HEK293T (cell line): ENCODE measurements at places on chromosomes 7 and 10.
A peak's percentile ranks its signal among the peaks of the same experiment; 100 is the strongest.

- DNase-seq: no peak
Observed at GRCh38 chr10:78357141-78358063, 323.7 kb downstream of the RPS24 start.

- DNase-seq: no peak
Observed at GRCh38 chr7:121262969-121263368, 65.8 kb upstream of the WNT16 start.

DNA sequence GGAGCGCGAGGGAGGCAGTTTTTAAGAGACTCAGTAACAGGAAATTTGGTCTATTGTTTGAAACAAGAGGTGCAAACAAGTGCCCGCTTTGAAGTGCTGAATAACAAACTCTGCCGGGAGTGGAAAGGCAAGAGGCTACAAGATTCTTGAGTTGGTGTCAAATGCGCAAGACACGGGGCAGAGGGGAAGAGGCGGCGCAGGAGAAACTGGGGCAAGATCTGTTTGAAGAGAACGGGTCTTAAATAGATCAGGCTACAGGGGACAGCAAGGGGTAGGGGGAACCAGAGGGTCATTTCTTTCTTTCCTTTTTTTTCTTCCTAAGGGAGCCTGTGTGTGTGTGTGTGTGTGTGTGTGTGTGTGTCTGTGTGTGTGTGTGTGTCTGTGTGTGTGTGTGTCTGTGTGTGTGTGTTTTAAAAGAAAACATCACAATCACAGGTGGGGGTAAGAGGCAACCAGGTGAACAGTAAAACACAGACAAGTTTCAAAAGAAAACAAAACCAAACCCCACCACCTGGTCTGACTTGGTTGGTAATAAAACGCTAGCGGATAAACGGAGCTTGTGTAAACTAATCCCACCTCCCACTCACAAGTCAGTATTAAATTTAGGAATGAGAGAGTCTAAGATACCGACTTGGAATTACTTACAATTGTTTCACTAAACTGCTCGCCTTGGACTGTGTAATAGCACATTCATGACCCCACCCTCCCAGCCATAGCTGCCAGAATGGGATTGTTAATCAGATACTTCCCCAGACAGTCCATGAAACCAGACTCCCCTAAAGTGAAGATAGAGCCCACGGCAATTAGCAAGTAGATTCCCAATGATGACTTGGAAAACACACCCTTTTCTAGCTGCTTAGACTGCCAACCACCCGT lies 13.1 kb upstream of the CUX1 start:
- no peak for DNase-seq

- peak; percentile 68 for DNase-seq
Observed at GRCh38 chr10:28432210-28432676, 100.7 kb upstream of the WAC start.

DNA sequence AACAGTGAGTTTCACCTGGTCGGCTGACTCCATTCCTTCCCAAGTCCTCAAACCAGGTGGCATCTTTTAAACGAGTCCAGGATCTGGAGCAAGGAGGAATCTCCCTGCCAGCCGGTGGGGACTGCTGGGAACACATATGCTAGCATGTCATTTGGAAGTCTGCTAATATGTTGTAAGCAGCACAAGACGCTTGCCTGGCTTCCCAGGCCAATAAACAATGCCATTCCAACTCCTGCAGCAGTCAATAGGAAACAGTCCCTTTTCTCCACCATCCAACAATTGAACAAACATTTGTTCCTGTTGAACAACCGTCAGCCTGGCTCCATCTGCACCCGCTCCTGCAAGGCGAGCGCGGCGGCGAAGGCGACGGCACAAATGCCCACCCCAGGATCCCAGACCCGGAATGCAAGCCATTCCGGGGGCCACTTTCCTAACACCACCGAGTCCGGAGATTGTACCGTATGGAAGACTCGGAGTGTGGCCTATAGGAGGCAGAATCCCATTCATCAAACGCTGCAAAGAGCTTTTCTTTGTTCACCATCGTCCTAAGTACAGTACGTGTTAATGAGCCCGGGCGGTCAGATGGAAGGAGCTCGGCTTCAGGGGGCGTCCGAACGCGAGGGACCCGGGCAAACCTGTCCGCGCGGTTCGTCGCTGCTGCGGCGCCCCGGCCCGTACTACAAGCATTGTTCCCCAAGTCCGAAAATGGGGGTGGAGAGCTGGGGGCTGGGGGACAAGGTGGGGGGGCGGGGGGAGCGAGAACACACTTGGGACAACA lies 1.6 kb downstream of the FAM53B start:
- peak; percentile 52 for DNase-seq

- DNase-seq: no peak
Observed at GRCh38 chr7:42611961-42612360, 299.9 kb downstream of the C7orf25 start.

DNA sequence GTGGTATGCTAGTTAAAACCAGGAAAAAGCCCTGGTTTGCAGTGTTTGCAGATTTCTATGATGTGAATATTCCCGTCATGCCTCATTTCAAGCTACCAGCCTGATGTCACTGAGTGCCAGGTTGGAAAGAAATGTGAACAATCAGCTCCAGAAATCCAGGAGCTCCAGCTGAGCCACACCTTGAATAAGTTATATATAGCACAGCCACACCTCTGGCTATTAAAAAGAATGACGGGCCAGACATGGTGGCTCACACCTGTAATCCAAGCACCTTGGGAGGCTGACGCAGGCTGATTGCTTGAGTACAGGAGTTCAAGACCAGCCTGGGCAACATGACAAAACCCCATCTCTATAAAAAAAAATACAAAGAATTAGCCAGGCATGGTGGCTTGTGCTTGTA lies 18.7 kb upstream of the SLF2 start:
- DNase-seq: no peak

DNA sequence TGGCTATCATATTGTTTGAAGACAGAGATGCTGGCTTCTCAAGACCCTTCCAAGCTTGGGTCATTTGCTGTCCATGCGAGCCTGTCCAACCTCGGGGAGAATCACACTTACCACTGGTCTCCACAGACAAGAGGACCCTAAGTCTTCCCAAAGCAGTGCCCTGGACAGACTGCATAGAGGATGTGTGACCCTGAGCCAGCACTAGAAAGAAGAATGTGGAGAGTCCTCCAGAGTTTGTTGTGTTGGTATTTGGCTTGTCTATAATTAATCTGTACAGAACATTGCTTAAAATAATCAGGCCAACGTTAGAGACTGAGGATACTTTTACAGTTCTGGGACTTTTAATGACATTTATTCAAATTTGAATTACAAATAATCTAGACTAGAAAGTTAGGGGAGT lies 212.7 kb downstream of the TMEM178B start:
- no peak for DNase-seq

DNA sequence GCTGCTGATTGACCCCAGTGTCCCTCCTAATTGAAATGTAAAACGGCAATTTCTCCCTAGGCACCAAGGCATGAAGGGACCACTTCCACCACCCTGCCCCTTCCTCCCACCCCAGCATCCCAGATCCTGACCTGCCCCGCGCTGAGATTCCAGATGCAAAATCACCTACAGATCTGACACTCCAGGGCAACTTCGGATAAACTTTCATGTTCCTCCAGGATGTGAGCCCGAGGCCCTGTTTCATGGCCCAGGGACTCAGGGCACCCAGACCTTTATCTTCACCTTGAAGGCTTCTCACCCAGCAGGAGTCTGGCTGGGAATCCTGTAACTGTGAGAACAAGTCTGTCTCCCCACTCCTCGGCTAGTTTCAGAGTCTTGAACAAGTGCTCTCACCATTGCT lies 361.8 kb downstream of the PLXNA4 start:
- DNase-seq: no peak

DNA sequence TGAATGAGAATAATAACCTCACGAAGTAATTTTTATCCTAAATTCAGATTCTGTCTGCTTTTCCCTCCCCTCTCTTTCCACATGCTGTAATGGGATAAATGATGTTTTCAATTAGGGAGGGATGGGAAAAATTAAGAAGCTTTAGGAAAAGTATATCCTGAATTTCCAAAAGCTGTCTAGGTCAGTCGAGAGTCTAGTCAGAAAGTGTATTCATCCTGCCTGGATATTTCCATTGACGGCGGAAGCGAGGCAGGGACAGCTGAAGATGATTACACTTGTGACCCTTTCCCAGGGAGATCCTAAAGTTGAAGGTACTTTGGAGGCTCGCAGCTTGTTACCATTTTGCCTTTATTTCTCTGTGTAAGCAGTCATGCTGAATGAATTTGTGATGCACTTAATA lies 204.1 kb downstream of the ZNF365 start:
- DNase-seq: no peak

GRCh38 chr10:36191009-36191408 lies 548.9 kb upstream of the FZD8 start:
- no peak for DNase-seq

DNA sequence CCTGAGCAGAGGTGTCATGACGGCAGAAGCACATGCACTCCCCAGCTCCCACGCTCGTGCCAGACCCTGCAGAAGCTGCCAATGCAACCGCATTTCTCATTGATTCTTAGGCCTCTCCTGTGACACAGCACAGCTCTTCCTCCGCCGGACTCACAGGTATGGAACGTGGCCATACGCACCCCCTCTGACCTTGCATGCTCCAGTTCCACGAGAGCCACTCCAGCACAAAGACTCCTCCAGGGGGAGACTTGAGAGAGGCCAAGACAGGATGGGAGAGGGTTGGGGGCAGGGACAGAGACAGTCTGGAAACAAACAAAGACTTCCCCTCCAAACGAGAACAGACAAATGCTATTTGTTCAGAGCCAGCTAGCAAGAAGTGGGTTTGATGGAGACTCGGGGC lies 124.3 kb upstream of the PPP2R2D start:
- DNase-seq: no peak

- DNase-seq: no peak
Observed at GRCh38 chr10:61633665-61634064, 29.1 kb upstream of the CABCOCO1 start.

DNA sequence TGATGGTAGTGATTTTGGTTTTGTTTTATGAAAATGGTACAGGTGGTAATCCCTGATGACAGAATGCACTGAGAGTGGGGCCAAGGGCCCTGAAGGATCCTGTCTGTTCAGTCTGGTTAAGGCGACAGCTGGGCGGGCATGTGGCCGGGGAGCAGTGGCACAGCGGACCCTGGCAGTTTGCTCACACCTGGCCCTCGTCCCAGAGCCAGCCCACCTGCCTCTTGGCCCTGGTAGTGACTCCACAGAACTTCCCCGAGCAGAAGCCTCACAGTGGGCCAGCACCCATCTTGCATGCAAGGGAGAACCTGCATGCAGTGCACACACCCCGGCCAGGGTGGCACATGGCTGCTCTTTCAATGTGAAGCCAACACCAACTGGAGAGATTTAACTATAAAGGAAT lies 82.8 kb downstream of the ALOX5 start:
- no peak for DNase-seq

DNA sequence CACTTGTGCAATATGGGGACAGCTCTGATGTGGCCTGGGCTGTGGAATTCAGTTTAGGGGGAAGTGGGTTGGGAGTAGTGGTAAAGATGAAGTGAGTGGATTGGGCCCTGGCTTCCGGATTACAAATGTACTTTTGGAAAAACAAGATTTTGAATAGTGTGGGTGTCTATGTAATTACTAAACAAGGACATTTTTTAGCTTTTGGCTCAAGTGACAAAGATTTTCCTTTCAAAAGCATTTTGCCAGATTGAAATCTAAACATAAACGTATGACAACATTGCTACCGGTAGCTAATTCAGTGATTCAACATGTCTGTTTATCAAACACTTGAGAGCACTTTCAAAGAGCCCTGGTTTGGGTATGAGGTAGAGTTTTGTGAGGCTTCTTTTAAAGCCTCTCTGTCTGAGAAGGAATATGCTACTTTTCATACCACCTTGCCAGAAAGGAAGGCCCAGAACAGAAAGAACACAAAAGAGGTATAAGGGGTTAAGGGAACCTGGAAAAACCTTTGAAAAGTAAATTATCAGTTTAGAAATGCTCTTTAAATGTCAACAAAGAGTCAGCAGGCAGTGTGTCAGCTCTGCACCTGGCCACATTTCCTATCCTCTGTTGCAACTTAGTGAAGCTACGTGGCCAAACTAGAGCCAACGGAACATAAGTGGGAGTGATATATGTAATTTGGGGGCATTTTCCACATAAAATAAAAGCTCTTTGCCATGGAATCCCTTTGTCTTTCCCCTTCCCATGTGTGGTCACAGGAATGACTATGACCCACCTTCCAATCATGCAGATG lies 516.1 kb downstream of the NRG3 start:
- no peak for DNase-seq

DNA sequence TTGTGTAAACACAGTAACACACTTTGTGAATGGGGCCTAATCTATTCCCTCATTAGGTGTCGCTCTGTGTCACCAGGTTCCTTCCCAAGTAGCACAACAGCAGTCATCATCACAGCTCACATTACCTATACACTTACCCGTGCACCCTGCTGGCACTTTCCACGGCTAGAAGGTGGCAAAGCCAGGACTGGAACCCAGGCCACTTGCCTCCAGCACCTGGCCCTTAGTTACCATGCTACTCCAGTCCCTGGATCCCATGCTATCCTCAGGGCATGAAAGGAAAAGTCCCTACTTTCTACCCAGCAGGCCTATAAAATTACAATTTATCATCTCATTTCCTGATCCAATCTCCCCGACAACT lies 18.4 kb downstream of the SMURF1 start:
- peak; percentile 12 for DNase-seq

GRCh38 chr10:119370111-119370741 lies 162.9 kb downstream of the GRK5 start:
- DNase-seq: no peak

DNA sequence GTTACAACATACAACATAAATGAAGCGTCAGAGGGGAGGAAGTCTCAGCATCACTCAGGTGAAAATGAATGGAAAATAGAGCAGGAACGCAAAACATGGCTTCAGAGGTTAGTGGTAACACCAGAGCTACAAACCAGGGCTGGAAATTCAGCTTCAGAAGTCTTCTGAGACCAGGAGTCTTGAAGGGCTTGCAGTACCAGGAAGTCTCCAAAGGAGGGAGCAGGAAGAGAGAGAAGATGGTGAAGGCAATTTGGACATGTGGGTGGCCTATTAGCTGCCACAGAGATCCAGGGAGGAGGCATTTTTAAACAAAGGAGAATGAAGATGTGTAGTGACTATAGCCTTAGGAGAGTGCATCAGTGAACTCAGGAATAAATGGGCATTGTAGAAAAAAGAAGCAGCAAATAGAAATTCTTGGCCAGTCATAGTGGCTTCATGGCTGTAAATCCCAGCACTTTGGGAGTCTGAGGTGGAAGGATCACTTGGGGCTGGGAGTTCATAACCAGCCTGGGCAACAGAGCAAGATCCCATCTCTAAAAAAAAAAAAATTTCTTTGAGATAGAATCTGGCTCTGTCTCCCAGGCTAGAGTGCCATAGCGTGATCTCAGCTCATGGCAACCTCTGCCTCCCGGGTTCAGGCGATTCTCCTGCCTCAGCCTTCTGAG lies 9.3 kb upstream of the TET1 start:
- DNase-seq: peak; percentile 69

- DNase-seq: no peak
Observed at GRCh38 chr7:131511774-131512535, 44.5 kb downstream of the PODXL start.

DNA sequence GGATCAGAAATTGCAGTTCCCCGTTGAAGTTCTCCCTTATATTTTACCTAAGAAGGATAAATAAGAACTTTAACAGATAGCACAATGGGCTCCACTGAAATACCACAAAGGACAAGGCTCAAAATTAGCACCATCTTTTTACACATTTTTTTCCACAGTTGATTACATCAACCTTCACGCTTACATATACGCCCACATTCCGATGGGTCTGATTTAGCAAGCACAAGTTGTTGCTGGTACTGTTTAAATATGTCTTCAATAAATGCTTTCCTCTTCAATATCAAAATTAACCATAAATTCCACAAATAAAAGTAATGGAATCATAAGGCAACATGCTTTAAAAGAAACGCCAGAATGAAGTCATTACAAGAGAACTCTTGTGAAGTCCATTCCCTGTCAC lies 79.5 kb downstream of the NEBL start:
- no peak for DNase-seq
